ENCODE measurements at places on chromosomes 7 and 10.

- no peak for DNase-seq
Observed at GRCh38 chr10:31622978-31623377, 304.0 kb downstream of the ZEB1 start.

- DNase-seq = no peak
Observed at GRCh38 chr7:114431189-114431588, 16.6 kb downstream of the FOXP2 start.

GRCh38 chr10:62684911-62685310 is 119.6 kb upstream of the ADO start:
- no peak for DNase-seq

GRCh38 chr7:94781236-94781635 is 125.3 kb upstream of the SGCE start:
- DNase-seq = no peak

GRCh38 chr7:139358541-139359365 is 941 bp upstream of the LUC7L2 start:
- no peak for DNase-seq

DNA sequence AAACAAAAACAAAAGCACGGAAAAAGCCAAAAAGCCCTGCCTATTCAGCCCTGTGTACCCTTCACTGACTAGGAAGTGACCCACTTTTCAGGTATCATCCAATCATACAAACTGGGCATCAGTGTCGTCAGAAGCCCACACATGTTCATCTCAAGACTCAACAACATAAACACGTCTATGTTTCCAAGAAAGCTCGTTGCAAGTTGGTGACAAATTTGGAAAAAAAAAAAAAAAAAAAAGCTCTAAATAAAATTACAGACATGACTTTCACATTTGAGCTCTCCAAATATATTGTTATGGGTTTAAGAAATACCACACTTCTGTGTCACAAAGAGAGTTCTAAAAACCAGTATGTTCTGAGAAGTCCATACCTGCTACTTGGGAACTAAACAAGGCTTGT is 204.7 kb upstream of the KLF14 start:
- no peak for DNase-seq

- no peak for DNase-seq
Observed at GRCh38 chr10:60757420-60757895, 20.8 kb upstream of the CDK1 start.

- DNase-seq = no peak
Observed at GRCh38 chr10:36096576-36096975, 454.5 kb upstream of the FZD8 start.

- DNase-seq = no peak
Observed at GRCh38 chr7:4207011-4207410, 475.1 kb upstream of the FOXK1 start.

DNA sequence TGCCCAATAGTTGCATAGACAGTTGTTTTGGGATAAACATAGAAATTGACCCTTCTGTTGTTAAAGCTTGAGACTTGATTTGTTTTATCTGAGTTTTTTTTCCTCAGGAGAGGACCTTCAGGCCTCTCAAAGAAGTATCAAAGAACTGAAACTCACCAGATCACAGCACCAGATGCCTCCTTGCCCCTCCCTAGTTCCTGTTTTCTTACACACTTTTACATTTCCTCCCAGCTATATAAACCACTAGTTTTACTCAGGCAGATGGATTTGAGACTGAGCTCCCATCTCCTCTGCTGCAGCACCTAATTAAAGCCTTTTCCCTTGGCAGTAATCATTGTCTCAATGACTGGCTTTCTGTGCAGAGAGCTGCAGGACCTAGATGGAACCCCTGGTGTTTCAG is 150.6 kb upstream of the NRG3 start:
- DNase-seq = no peak

DNA sequence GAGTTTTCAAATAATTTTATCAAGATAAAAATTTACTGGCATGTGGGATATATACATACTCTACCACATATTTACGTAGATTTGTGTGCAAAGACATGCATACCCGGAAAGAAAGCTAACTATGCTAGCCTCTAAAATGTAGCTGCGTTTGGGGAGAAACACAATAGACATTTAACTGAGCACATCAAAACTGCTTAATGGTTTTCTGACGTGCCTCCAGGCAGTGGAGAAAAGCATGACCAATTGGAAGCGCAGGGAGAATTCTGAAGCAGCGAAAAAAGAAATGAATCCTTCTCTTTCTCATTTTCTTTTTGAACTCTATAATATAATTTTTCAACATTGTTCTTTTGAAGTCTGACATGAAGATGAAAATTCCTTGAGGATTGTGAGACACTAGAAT is 60.3 kb upstream of the LYZL1 start:
- no peak for DNase-seq

DNA sequence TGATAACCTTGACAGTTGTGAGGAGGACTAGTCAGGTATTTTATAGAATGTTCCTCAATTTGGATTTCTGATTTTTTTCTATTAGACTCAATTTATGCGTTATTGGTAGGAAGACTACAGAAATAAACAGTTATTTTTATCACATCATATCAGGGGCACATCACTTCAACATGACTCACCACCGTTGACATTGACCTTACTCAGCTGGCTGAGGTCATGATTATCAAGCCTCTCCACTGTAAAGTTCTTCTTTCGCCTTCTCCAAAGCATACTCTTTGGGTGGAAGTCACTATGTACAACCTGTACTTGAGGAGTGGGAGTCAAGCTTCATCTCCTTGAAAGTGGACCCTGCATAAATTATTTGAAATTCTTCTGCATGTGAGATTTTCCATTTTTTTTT is 194.3 kb upstream of the IGFBP3 start:
- DNase-seq = no peak

- DNase-seq = no peak
Observed at GRCh38 chr10:56583316-56583715, 222.3 kb upstream of the ZWINT start.

GRCh38 chr10:86508217-86508616 is 13.4 kb downstream of the WAPL start:
- DNase-seq = no peak

DNA sequence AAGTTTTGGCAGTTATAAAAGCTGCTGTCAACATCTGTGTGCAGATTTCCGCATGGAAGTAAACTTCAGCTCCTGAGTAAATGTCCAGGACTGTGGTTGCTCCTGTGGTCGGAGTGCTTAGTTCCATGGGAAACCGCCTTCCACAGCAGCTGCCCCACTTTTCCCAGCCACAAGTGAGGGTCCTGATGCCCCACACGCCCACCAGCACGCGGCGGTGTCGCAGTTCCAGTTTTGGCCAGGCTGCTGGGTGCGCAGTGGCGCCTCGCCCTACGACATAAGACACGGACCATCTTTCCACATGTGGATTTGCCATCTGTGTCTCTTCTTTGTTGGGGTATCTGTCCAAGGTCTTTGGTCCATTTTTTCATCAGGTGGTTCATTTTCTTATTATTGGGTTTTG is 167.1 kb downstream of the DIP2C start:
- no peak for DNase-seq

DNA sequence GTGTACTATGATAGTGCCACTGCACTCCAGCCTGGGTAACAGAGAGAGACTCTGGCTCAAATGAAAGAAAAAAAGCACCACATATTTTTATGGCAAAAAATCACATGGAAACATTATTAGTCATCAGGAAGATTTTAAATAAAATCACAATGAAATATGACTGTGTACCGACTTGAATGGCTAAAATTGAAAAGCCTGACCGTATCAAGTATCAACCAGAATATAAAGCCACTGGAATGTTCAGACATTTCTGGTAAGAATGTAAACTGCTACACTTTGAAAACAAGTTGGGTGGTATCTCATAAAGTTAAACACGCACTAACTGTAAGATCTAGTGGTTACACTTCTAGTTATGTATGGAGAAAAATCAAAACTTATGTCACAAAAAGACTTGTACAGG is 306.7 kb upstream of the MBL2 start:
- no peak for DNase-seq

DNA sequence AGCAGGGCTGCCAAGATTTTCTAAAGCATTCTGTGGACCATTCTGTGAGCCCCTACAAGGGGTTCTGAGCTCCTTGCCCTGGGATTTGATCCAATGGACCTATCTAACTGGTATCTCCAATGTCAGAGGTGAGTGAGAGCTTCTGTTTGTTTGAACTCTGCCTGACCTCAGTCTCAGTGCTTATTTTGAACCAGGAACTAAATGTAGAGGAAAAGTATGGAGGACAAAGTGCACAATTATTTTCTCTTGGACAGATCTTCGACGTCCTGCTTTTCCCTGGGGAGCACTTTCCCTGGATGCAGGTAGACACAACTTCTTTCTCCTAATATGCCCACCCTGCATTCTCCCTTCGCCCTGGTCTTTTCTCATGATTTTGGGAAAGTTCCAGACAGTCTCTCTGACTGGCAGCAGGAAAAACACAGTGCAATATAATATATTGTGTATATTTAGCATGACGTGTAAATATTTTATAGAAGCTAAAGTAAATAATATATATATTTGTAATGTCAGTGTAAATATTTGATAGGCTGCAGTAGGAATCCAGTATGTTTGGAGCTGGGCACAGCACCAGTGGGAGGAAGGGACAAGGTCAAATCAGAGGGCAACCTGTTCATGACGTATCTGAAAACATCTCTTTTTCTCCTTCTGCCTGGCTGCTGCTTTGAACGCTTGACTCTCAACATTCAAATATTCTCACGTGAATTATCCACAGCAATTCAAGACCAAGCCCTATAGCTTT is 184.0 kb upstream of the LYZL1 start:
- no peak for DNase-seq

GRCh38 chr10:13340626-13341376 is 7.3 kb downstream of the SEPHS1 start:
- no peak for DNase-seq

GRCh38 chr10:53256623-53257022 is 484.0 kb upstream of the MBL2 start:
- no peak for DNase-seq

DNA sequence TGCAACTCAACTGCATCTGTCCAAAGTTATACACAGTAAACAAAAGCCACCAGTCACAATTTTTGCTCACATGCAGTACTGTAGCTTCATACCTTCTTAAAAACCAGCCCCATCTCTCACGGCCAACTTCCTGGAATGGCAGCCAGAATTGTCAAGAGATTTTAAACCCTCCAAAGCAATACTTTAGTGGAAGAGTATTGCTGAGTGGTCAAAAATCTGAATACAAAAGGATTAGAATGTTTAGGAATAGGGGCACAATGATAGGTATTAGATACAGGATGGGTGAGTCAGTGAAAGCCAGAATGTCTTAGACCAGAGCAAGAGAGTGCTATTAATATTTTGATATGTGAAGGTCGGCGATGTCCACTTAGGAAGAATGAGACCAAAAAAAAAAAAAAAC is 193.9 kb downstream of the AGMO start:
- no peak for DNase-seq

DNA sequence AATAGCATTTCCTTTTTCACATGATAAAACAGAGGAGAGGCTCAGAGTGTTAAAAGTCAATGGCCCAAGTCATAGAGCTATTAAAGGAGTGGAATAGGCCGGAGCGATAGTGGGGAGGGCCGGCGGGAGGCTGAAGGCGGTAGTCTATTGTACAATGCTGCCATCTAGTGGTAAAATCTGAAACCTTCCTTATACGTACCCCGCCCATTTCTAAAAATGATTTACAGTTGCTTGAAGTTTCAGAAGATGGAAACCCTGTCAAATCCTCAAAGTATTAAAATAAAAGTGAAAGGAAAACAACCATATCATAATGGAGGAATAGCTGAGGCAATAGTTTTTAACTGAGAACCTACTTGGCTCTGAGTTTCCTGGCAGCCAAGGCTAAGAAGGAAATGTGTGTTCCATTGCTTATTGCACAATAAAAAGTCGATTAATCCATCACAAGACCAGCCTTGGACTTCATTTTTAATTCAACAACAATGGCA is 209.1 kb downstream of the CCSER2 start:
- no peak for DNase-seq

DNA sequence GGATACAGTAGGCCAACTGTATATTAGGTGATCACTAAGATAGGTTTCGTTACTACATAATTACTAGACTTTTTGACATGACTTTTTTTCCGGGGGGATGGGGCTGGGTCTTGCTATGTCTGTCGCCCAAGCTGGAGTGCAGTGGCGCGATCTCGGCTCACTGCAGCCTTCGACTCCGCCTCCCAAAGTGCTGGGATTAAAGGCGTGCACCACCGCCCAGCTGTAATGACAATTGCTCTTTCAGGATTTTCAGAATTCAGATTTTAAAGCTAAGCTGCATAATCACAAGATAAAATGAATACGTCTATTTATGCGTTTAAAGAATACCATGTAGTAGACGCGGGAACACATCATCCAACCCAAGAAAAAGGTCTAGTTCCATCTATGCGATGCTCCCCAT is 982 bp downstream of the IDI1 start:
- DNase-seq = no peak

GRCh38 chr7:44323381-44324203 is 1.8 kb downstream of the CAMK2B start:
- no peak for DNase-seq

DNA sequence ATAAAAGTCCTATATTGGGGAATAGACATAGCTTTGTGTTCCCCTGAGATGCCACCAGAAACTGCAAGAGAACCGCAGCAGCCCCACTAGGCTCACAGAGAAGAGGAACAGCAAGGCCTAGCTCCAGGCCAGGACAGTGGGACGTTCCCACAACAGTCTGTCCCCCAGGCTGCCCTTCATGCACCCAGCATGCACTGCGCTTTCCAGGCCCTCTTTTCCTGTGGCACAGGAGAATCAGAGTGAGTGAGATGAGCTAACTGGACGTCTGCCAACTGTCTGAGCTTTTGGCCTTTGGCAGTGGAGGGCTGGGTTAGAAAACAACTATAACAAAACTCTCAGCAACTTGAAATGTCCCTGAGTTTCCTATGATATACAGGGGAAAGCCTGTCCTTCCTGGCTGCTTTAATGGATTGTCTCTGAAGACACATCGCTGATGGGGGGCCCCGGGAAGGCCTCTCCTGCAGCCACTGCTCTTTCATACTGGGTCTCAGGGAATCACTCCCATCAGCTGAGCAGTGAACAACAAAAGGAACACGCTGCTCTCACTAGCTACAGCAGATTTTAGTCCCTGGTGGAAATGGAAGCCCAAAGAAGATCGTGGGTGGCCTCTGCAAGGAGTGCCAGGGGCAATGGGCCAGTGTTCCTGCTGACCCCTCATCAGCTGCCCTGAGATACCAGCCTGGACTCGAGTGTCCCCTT is 53.5 kb downstream of the PODXL start:
- no peak for DNase-seq

DNA sequence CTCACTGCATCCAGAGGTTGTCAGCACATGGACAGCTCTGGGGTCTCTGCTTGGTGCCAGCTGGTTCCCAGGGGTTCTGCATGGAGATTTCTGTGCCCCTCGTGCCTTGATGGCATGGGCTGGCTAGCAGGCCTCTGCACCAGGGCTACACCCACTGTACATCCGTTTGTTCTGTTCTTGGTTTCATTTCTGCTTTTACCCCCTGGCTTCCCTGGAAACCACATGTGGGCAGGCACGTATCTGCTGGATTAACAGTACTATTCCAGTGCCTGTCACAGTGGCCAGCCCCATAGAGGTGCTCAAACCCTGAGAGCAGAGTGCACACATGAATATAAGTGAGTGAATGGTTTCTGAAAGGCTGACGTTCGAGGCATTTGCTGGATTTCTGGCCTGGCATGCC is 207.2 kb upstream of the GPR26 start:
- no peak for DNase-seq

- DNase-seq = no peak
Observed at GRCh38 chr7:102425639-102426267, 7.6 kb upstream of the ORAI2 start.
